H1 (cell line): ENCODE measurements at places on chromosomes 2 and 18. TPM values are rescaled to one million over a fixed set of nuclear protein-coding genes. Genes with fewer than 3 reads are reported as not detected.

Gene IMPA2
- 135 and 140 TPM in 2 replicates for total RNA-seq

GRCh38 chr2:85095094-85095493 is 38.1 kb upstream of the TCF7L1 start:
- H3K4me3 ChIP-seq, result no peak overlapping the region
- H3K27me3 ChIP-seq, result no peaks in the 10 kb centered on the region
- H3K36me3 ChIP-seq, result no peaks in the 10 kb centered on the region
- H3K27ac ChIP-seq, result no peak overlapping the region
- no peak for DNase-seq
- no peaks in the 10 kb centered on the region for H3K4me1 ChIP-seq

DNA sequence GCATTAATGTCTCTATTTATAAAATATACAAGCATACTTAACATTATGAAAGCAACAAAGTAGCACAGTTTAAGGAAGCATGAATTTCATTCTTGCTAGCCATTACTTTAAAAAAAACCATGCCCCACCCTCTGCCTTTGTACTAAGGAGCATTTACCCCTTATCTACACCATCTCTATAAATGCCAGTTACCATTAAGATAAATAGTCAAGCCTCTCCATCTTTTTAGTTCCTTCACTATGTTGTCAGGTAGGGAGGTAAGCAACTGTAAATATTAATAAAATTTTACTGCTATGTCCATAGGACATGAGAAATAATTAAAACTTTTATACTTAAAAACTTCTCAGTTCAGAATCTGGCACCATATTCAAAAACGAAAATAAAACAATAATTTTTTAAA is 42.1 kb downstream of the ROCK1 start:
- no peak overlapping the region for H3K27ac ChIP-seq
- H3K36me3 ChIP-seq, result no peaks in the 10 kb centered on the region
- no peak for DNase-seq
- no peaks in the 10 kb centered on the region for H3K27me3 ChIP-seq
- no peak overlapping the region for H3K4me3 ChIP-seq
- no peaks in the 10 kb centered on the region for H3K4me1 ChIP-seq

- no peaks in the 10 kb centered on the region for H3K36me3 ChIP-seq
- H3K4me3 ChIP-seq, result no peak overlapping the region
- no peak overlapping the region for H3K27ac ChIP-seq
- 0 out of 2 replicates have a peak, but pooled peaks cover 2% of the 10 kb centered on the region for H3K4me1 ChIP-seq
- DNase-seq, result no peak
Observed at GRCh38 chr2:36335597-36335996, 20.0 kb upstream of the CRIM1 start.
